ENCODE measurements at places on chromosomes 13 and 19.

- DNase-seq, result no peak
Observed at GRCh38 chr13:46801858-46802257, 4.9 kb upstream of the ESD start.

DNA sequence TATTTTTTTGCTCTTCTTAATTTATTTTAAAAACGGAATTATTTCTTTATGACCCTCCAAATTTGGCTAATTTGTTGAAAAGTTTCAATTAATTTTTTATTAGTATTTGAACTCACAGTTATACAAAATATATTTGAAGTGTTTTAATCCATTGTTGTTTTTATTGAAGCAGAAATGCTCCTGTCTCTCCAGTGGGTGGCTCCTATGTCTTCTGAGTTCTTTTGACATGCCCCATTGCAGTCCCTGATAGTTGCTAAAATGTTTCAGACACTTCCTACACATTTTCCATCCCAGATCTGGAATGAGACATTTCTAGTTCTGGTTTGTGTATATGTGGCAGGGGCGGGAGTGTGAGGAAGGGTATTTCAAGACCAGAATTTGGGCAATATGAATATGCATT, 579.4 kb upstream of the PRR20A start:
- DNase-seq, result no peak

GRCh38 chr13:94459116-94459515, 20.4 kb downstream of the DCT start:
- no peak for DNase-seq

GRCh38 chr13:44876782-44877324, 112.4 kb downstream of the NUFIP1 start:
- no peak for DNase-seq

DNA sequence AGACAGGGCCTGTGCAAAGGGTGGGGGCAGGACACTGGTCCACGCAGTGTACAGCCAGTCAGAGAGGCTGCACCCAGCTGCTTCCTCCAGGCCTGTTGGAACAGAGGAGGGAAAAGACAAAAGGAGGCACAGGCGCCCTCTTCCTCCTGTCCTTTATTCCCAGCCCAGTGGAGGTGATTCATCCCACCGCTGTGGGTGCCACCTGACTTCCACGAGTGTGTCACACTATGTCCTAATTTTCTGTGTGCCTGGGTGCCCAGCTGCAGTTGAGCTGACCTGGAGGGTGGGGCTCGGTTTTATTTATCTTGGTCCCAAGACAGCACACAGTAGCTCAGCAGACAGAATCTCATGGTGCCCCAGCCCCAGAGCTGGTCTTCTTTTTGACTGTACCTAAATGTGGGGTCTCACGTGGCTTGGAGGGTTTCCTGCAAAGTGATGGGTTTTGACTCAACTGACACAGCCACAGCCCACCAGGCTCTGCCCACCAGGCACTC, 9.0 kb downstream of the EPS15L1 start:
- no peak for DNase-seq

GRCh38 chr13:97200081-97200942, 21.8 kb upstream of the MBNL2 start:
- DNase-seq, result no peak

DNA sequence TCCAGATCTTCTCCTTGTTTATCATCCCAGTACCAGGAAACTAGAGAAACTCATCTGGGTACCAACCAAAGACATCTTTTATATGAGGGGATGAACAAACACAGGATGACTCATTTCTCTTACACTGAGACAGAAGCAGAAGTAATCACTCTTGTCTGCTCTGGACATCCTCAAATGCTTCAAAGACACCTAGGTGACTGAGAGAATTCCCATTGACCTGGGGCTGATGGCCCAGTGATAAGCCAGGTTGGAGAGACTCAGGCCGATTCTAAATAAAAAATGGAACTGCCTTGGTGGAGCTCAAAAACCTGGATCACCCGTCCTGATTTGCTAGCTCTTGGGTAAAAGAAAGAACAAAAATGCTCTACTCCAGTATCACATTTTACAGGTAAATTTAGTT, 182.2 kb downstream of the ZNF486 start:
- no peak for DNase-seq

DNA sequence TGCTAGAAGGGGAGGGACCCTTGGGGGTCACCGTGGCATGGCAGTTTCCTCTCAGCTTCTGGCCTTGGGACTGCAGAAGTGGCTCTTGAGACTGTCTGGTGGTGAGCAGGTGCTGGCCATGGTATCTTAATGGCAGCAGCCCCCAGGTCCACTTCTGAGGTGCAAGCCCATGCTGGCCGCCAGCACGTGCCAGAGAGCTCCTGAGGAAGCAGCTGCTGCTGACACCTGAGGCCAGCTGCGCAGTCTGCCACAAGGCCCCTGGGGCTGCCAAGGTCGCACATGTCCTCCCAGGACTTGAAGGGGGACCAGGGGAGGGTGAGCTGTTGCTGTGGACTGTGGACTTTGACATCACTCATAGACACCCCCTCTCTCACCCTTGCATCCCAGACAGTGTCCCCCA, 48.0 kb downstream of the NFIX start:
- no peak for DNase-seq

- no peak for DNase-seq
Observed at GRCh38 chr13:73272831-73273230, 214.0 kb downstream of the KLF5 start.

DNA sequence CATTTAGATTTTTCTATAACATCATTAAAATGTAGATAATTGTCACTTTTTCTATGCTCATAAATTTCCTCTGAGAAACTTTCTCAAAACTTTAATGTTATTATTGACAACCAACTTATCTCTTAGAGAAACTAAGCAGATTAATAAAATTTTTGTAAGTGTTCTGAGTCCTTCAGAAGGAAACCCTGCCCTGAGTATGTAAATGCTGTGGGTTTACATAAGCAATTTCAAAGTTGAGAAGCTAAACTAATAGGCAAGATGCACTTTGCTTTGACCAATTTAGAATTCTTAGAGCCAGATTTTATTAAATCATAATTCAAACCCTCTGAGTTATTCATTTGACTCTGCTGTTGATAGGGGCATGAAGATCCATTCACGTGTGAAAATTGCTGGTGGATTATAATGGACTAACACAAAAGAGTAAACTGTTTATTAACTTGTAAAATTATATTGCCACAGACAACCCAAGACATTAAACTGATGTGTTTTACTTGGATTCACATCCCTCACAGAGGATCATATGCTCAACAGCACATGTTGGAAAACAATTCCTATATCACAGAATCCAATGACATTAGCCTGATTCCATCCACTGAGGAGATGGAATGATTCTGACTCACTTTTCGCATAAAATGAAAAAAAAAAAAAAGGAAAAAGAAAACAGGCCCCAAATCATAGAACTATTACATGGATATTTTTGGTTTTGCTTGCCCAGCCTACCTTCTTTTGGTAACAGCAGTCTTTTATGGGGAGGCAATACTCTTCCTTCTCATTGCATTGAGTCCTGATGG, 453.7 kb upstream of the HTR2A start:
- DNase-seq, result no peak

- no peak for DNase-seq
Observed at GRCh38 chr13:30234619-30235162, 72.7 kb downstream of the KATNAL1 start.

- DNase-seq, result no peak
Observed at GRCh38 chr19:49596954-49597702, 6.1 kb downstream of the PRR12 start.

DNA sequence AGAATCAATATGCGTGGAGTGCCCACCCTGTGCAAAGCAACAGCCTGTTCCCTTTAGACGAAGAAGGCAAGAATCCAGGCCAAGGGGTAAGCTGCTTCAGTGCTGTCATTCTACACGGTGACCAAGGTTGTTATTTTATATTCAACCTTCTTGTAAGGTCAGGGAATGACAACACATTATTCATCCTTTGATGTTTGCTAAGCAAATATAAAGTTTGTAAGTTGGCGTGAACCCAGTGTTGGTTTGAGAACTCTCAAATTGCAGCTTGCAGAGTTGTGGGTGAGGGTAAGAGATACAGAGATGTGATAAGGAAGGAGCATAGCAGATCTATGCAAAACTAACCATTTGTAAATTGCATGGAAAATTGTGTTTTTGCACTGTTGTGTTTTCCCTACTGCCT, 436.7 kb downstream of the FGF9 start:
- no peak for DNase-seq

DNA sequence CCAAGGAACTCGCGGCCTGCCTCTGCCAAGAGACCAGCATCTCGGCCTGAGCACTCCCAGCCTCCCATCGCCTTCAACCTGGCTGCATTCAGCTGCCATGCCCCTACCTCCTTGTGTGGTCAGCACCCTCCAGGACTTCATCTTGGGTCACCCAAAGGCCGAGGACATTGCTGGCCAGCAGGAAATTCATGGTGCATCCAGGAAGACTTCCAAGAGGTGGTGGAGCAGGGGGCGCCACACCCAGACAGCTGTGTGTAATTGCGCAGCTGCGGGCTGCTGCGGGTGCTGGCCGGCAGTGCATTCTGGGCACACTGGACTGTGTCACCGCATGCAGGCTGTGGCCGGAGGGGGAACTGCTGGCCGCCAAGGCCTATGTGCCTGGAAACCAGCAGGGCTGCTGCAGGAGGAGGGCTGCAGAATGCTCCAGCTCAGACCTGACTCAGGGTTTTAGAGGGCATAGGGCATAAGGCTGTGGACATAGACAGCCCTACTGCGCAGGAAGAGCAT, 164.3 kb upstream of the TUBA3C start:
- DNase-seq, result no peak

- no peak for DNase-seq
Observed at GRCh38 chr13:102774591-102775520, 1.3 kb upstream of the TEX30 start.

GRCh38 chr19:35313587-35313986, 15.4 kb upstream of the CD22 start:
- no peak for DNase-seq

DNA sequence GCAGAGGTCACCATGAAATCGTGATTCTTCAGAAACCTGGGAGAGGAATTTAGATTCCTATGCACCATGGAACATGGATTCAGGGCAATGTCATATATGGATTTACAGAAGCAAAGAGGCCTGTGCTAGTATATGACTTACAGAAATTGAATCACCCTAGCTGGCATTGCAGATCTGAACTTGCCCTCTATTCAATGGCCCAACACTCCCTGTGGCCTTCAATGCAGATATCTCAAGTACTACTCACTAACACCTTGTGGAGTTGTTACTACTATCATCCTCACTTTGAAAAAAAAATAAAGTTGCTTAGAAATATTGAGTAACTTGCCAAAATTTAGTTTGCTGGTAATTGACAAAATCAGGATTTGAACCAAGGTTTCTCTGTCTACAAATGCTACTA, 305.4 kb upstream of the SLITRK1 start:
- DNase-seq, result no peak

DNA sequence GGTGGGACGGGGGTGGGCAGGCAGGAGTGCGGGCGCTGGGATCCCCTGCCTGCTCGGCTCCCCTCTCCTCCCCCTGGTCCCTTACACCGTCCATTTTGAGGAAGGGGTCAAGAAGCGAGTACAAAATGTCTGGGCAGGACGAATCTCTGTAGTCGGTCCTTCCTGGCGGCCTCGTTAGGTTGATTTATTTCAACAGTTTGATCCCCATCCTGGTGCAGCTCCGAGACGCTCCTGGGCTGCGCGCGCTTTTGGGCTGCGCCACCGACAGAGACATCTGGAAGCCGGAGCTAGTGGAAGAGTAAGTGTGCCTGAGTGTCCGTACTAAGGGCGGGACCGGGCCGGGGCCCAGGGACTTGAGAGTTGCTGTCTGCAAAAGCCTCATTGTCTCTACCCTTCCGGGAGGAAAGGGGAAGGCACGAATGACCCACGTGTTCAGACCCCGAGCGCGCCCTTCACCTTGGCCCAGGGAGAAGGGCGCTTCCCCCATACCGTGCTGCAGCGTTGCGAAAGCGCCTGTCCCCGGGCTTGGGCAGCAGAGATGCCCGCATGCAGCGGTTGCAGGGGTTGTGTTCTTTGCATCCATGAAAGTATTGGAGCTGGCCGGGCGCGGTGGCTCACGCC, 1.8 kb downstream of the ZNF114 start:
- DNase-seq, result no peak

GRCh38 chr13:52085421-52085820, 43.5 kb downstream of the NEK5 start:
- no peak for DNase-seq

- no peak for DNase-seq
Observed at GRCh38 chr19:46954993-46955812, 64.4 kb upstream of the NPAS1 start.

- DNase-seq, result no peak
Observed at GRCh38 chr13:61247149-61247936, 168.3 kb downstream of the PCDH20 start.

- no peak for DNase-seq
Observed at GRCh38 chr19:47707135-47707925, 5.9 kb upstream of the EHD2 start.

GRCh38 chr19:27674701-27675100, 1538.2 kb downstream of the UQCRFS1 start:
- no peak for DNase-seq

DNA sequence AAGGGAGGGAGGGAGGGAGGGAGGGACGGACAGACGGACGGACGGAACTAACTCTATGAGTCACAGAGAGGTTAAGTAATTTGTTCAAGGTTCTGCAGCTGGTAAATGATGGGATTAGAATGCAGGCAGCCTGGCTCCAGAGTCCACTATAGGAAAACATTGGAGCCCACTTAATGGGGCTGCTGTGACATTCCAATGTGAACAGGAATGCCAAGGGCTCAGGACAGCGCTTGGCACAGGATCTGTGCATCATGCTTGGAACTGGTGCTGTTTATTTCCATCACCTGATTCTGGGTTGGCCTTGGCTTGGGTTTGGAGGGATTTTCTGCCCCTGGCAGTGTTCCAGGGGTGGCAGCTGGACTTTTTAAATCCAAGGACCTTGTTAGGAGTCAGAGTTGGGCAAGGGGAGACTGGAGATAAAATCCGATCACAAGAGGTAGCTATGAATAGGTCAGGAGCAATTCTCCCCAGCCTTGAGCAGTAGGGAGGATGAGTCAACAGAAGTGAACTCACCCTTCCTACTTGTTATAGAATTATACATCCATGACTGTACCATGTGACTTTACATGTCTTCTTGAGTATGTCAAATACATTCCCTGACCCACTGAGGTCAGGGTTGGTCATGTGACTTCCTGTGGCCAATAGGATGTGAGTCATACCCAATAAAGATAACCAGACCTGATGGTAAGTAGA, 7.8 kb upstream of the HIF3A start:
- DNase-seq, result peak; percentile 73

DNA sequence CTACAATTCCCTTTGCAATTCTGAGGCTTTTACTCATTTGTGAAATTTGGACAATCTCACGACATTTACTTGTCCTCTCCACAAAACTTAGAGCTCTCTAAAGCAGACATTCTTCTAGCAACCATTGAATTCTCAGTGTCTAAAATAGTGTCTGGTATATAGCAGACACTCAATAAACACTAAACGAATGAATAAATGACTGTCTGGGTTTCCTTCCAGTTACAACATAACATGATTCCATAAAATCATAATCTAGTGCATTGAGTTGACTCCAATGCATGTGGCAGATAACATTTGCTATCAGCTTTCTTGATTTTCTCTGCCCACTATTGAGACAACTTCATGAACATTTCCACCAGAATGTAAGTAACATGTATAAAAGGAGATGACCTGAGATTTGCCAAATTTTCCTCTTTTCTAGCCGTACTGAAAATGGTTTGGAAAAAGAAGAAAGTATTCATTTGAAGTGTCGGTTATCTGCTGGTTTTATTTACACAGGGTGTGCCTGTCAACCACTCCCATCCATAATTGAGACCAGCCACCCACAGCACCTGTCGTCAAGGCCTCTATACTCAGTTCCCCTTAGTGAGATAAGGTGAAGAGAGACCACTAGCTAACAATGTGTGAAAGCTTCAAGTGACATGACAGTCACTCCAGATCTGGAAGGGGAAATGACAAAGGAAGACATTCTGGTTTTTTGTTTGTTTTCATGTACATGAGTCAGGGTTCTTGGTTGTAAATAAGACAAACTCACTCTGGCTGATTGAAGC, 4.8 kb upstream of the SERP2 start:
- DNase-seq, result no peak

All from HS-27A (cell line).